Activated CD8-positive, alpha-beta memory T cell treated with anti-CD3 and anti-CD28 coated beads for 1 hour (primary cell): ENCODE measurements at places on chromosomes 3 and 15.

GRCh38 chr3:85576091-85576690 is 617.4 kb downstream of the CADM2 start:
- peak; percentile 3 for DNase-seq

GRCh38 chr3:98010194-98010882 is 24.8 kb downstream of the GABRR3 start:
- DNase-seq = no peak

DNA sequence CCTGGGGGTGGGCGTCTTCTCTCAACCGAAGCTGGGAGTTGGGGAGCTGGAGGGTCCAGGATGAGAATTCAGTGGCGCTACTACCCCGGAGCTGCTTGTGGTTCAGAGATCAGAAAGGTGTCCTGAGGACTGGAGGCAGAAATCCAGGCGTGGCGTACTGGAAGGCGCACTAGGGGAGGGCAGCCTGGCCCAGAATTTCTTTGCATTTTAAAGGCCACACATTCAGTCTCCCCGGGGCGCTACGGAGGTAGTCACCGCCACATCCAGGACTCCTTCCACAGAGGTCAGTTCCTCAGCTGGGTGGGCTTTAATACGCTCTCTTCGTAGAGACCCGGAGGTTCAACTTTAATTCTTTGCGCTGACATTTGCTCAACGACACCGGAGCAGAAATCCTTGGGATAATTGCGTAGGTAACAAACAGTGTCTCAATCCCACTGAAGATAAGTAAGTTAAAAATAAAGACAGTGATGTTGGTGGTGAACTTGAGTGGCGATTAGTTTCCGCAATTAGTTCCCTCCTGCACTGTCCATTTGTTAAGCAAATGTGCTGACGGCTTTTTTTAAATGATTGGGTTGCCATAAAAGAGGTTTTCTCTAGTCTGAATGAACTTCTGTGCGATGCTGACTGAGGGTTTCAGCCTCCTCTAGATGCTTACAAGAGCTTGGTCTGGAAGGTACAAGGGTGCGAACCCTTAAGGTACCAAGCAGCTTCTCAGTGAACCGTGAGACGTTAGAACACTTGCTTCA is 535 bp downstream of the MCTP2 start:
- no peak for DNase-seq

- no peak for DNase-seq
These were observed 1.2 kb upstream of the OSTN start for GRCh38 chr3:191197761-191198306.

- no peak for DNase-seq
These were observed 120.7 kb downstream of the MBNL1 start for GRCh38 chr3:152389316-152389934.

DNA sequence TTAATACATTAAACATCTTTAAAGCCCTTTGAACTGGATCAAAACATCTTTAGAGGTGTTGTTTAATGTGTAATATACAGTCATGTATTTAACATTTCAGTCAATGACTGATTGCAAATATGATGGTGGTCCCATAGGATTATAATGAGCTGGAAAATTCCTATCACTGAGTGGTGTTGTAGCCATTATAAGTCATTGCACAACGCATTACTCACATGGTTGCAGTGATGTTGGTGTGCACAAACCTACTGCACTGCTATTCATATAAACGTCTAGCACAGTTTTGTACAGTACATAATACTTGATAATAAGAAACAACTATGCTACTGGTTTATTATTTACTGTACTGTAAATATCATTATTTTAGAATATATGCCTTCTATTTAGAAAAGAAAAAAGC is 75.6 kb downstream of the DTWD1 start:
- no peak for DNase-seq

DNA sequence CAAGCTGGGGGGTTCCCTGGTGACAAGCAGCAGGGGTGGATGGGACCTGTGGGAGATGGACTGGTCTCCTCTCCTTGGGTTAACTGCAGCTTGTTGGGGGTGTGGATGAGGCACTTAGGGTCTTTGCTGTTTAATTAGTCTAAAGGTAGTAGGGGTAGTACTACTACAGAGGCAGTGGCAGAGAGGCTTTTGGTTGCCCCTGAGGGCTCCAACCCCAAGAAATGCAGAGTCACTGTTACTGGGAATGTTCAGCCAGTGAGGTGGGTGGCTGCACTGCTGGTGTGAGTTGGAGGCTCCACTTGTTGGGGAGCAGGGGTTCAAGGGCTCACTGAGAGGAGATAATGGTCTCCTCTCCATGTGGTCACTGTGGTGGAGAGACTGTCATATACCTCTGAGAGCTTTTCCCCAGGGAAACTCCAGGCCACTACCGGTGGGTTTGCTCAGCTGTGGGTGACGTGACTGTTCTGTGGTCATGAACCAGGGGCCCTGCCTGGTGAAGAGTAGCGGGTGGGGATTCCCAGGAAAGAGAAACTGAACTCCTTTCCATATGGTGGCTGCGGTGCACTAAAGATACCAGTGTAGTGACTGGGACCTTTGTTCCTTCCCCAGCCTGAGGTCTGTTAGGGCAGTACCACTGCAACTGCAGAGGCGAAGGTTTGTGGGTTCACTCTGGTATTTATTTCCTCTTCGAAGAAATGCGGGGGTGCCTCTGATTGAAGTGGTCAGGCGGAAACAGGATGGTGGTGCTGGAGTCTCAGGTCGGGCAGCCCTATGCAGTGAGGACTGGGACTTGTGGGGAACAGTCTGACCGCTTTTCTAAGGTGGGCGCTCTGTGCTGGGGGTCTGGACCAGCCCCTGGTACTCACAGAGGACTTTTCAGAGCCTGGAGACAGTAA is 68.9 kb upstream of the TNFSF10 start:
- peak; percentile 20 for DNase-seq

- DNase-seq = no peak
These were observed 10.8 kb upstream of the INSYN1 start for GRCh38 chr15:73763931-73764330.

GRCh38 chr3:169362868-169363267 is 300.6 kb downstream of the MECOM start:
- no peak for DNase-seq

GRCh38 chr15:51846463-51847230 is 17.2 kb downstream of the TMOD3 start:
- DNase-seq = no peak

DNA sequence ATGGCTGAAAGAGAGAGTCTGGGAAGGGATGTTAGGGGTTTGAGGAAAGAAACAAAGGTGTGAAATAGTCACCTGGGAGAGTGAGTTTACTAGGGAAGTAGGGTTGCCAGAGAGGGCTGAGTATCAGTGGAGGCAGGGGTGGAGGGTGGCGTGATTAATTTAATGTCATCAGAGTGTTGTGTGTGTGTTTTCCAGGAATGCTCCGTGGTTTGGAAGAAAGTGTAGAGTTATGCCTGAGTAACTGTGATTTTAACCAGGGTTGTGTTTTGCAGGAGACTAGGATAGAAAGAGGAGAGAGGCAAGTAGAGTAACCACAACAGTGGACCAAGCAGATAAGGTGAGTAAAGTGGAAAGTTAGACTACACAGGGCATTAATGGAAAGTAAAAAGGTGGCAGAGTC is 27.2 kb downstream of the PLD1 start:
- no peak for DNase-seq

DNA sequence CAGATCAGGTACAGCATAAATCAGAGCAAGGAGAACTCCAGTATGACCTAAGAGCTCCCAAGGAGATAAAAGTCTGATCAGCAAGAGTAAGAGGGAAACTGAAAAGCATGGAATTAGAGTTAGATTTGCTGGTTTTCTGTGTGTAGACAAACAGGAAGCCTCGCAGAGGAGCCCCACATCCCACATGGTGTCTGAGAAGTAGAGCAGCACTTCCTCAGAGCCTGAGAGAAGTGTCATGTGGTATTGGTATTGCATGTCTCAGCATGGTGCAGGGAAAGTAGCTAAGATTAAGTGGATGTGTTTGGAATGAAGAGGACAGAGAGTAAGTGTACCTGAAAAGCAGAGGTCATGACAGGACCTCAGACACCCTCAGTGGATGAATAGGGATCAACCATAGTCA is 175.4 kb upstream of the GBE1 start:
- DNase-seq = no peak

- no peak for DNase-seq
These were observed 1093.6 kb upstream of the ALCAM start for GRCh38 chr3:104273046-104273649.

- no peak for DNase-seq
These were observed 80.6 kb downstream of the MEIS2 start for GRCh38 chr15:37019479-37020433.

- no peak for DNase-seq
These were observed 173.0 kb downstream of the LPP start for GRCh38 chr3:188326968-188327367.

- no peak for DNase-seq
These were observed 51.2 kb downstream of the SETD5 start for GRCh38 chr3:9448643-9449042.

DNA sequence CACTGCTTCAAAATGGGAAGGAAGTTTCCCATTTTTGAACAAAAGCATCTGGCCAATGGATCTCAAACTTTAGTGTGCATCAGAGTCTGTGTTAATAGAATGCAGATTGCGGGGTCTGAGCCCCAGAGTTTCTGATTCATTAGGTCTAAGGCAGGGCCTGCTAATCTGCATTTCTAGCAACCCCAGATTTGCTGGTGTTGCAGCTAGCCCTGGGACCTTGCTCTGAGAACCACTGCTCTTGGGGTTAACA is 30.7 kb upstream of the USP3 start:
- DNase-seq = no peak

DNA sequence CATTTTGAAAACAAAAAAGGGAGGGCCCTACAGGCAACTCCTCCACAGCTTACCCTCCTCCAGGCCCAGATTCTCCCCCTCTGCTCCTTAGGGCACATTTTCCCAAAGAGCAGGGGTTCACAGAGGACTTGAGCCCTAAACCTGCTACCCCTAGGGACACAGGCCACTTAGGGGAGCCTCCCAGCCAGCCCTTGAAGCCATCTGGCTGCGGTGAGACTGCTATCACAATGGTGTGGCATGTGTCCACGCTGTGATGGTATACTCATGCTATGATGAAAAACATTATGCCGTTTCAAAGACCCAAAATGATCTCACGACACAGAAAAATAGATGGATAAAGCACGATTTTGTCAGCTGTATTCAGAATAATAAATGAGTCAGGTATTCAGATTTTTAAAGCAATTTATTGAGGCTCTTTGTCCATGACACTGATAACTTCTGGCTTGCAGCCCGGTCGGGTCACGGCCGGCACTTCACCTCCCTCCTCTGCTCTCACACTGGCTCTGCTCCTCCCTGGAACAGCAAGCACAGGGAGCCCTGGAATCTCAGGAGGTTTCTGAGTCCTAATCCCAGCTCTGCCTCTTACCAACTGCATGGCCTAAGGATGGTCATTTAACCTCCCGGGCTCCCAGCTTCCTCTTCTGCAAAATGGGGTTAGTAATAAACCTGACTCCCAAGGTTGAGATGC is 115.3 kb downstream of the MEGF11 start:
- no peak for DNase-seq

GRCh38 chr3:4772171-4772804 is 206.9 kb upstream of the BHLHE40 start:
- DNase-seq = no peak

GRCh38 chr3:66442254-66443117 is 58.3 kb downstream of the LRIG1 start:
- DNase-seq = no peak

DNA sequence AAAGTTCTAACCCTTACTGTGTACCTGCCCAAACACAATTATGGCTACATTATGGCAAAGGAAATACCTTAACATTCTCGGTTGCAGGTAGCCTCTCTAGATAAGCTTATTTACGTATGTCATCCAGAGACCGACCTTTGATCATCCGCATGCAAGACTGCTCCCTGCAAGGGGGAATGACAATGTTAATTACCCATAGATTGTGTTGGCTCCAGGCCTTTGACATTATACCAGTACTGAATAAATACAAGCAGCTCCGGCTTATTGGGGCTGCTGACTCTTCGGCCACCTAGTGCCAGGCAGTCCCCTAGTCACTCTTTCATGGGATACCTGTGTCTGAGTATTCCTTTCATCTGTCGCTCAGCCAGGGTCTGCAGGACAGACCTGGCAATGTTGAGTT is 223.5 kb downstream of the DTWD1 start:
- DNase-seq = no peak

- no peak for DNase-seq
These were observed 67.9 kb upstream of the CHL1 start for GRCh38 chr3:128515-129172.

GRCh38 chr15:61935493-61935892 is 124.8 kb downstream of the VPS13C start:
- no peak for DNase-seq

GRCh38 chr15:78129077-78129750 is 2.0 kb downstream of the CIB2 start:
- DNase-seq = no peak

- no peak for DNase-seq
These were observed 80.6 kb upstream of the MITF start for GRCh38 chr3:69658514-69659140.

- peak; percentile 10 for DNase-seq
These were observed at the start of gene DOCK3 for GRCh38 chr3:50674349-50675178. Gene DOCK3 (plus strand): TSS chr3:50674927. CDS start chr3:50675264, 337 bp downstream.

- DNase-seq = no peak
These were observed 21.3 kb downstream of the MDFIC2 start for GRCh38 chr3:70291097-70291482.

- DNase-seq = no peak
These were observed 37.8 kb downstream of the DLG1 start for GRCh38 chr3:197260491-197261163.

GRCh38 chr15:66454143-66454542 is 43.4 kb downstream of the SNAPC5 start:
- no peak for DNase-seq
